Astrocyte (in vitro differentiated cells and primary cell): ENCODE measurements at places on chromosomes 4 and X. TPM values are rescaled to one million over a fixed set of nuclear protein-coding genes. Genes with fewer than 3 reads are reported as not detected.
A peak's percentile ranks its signal among the peaks of the same experiment; 100 is the strongest.

Gene DCAF4L1
- 0.20 and 0.29 TPM in 2 replicates for total RNA-seq

Gene POU3F4
- 0.18 and 0.31 TPM in 2 replicates for total RNA-seq

GRCh38 chrX:47361538-47362511, 8.6 kb upstream of the ZNF157 start:
- peak overlapping the region; percentile 51 for H3K4me3 ChIP-seq
- H3K4me1 ChIP-seq, result no peaks in the 10 kb centered on the region
- DNase-seq, result peak; percentile 97
- peak overlapping the region; percentile 84 for H3K27ac ChIP-seq

- H3K4me3 ChIP-seq, result no peak overlapping the region
- no peak overlapping the region for H3K27ac ChIP-seq
- no peaks in the 10 kb centered on the region for H3K27me3 ChIP-seq
- H3K36me3 ChIP-seq, result no peaks in the 10 kb centered on the region
- peaks cover 15% of the 10 kb centered on the region for H3K4me1 ChIP-seq
These were observed 41.3 kb upstream of the TXK start for GRCh38 chr4:48175328-48175727.

DNA sequence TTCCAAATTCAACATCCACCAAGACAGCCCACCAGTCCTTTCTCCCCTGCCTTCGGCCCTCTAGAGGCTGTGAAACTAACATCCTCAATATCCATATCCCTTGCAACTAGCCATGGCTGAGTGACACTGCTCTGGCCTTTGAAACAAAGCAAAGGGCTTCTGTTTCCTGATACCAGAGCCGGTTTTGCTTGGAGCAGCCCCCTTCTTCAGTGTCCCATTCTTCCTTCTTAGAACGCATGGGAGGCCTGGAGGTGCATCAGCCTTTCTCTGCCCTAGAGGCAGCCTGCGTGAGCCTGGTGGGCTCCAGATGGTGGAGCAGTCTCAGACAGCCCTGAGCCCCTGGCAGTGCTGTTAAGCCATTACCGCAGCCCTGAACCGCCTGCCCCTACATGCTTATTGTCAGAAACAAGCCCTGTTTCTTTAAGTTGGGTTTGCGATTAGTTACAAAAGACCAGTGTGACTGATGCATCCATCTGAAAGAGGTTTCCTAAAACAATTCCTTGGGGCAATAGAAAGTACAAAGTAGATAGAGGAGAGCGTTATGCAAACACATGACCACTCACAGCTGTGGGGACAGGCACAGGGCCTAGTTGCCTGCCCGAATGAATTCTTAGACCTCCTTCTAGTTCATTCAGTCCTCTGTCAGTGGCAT, 74.1 kb downstream of the EVC start:
- no peak for DNase-seq
- peaks cover 17% of the 10 kb centered on the region for H3K4me1 ChIP-seq
- H3K4me3 ChIP-seq, result no peak overlapping the region
- peaks cover 30% of the 10 kb centered on the region for H3K36me3 ChIP-seq
- peak overlapping the region; percentile 45 for H3K27ac ChIP-seq

DNA sequence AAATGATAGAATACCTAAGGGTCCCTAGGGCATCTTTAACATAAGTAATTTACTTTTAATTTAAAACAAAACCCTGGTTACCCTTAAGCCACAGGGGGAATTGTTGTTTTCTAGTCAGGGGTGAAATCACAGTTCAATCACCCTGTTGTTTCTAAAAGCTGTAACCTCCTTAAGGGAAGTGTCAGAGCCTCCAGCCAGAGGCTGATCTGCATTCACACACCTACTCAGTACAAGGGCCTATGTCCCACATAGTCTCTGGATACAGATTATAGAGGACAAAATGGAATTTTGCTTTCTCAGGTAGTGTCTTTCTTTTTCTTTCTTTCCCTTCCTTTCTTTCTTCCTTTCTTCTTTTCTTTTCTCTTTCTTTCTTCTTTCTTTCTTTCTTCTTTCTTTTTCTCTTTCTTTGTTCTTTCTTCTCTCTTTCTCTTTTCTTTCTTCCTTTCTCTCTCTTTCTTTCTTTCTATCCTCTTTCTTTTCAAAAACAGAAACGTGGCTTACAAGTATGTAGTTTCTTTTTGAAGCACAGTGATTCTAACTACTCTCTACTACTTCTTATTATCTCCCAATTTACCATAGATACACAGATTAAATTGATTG, 31.1 kb upstream of the BMPR1B start:
- no peaks in the 10 kb centered on the region for H3K36me3 ChIP-seq
- H3K27ac ChIP-seq, result no peak overlapping the region
- no peak for DNase-seq
- H3K4me1 ChIP-seq, result no peaks in the 10 kb centered on the region
- no peak overlapping the region for H3K4me3 ChIP-seq

DNA sequence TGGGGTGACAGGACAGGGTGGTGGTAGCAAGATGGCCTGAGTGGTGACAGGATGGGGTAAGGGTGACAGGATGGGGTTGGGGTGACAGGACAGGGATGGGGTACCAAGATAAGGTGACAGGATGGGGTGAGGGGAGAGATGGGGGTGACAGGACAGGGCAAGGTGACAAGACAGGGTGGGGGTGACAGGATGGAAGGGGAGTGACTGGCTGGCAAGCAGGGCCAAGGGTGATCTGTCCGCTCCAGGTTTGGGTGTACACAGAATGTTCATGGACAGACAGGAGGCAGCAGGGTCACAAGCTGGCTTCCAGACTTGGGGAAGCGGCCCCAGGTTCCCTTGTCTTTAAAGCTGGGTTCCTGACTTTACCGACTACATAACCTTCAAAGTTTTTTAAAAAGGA, 23.3 kb downstream of the RNF212 start:
- DNase-seq, result no peak
- no peak overlapping the region for H3K4me3 ChIP-seq
- H3K36me3 ChIP-seq, result no peaks in the 10 kb centered on the region
- H3K4me1 ChIP-seq, result no peaks in the 10 kb centered on the region
- H3K27me3 ChIP-seq, result no peaks in the 10 kb centered on the region
- H3K27ac ChIP-seq, result no peak overlapping the region

GRCh38 chr4:28947374-28947773, 1772.8 kb upstream of the PCDH7 start:
- H3K4me3 ChIP-seq, result no peak overlapping the region
- no peak for DNase-seq
- H3K27me3 ChIP-seq, result no peaks in the 10 kb centered on the region
- H3K36me3 ChIP-seq, result no peaks in the 10 kb centered on the region
- no peak overlapping the region for H3K27ac ChIP-seq
- H3K4me1 ChIP-seq, result no peaks in the 10 kb centered on the region

GRCh38 chr4:147683717-147684700, at the start of gene PRMT9:
Gene PRMT9, minus strand, starts transcription at chr4:147684163. Its CDS starts 176 bp downstream, at chr4:147683987.
- H3K4me1 ChIP-seq, result peaks cover 5% of the 10 kb centered on the region
- H3K27me3 ChIP-seq, result no peaks in the 10 kb centered on the region
- DNase-seq, result peak; percentile 93
- peak within 1 kb of the TSS; percentile 89 for H3K4me3 ChIP-seq

- no peak overlapping the region for H3K27ac ChIP-seq
- H3K27me3 ChIP-seq, result no peaks in the 10 kb centered on the region
- DNase-seq, result no peak
- H3K4me3 ChIP-seq, result no peak overlapping the region
- peaks cover 8% of the 10 kb centered on the region for H3K4me1 ChIP-seq
- H3K36me3 ChIP-seq, result no peaks in the 10 kb centered on the region
These were observed 489.3 kb downstream of the INPP4B start for GRCh38 chr4:142356801-142357200.

- H3K4me3 ChIP-seq, result no peak overlapping the region
- no peaks in the 10 kb centered on the region for H3K27me3 ChIP-seq
- no peaks in the 10 kb centered on the region for H3K4me1 ChIP-seq
- no peaks in the 10 kb centered on the region for H3K36me3 ChIP-seq
These were observed 197.6 kb upstream of the GYPA start for GRCh38 chr4:144338148-144338547.
